ENCODE measurements at places on chromosomes 5 and 9.
A peak's percentile ranks its signal among the peaks of the same experiment; 100 is the strongest.

- no peak for DNase-seq
Measured at GRCh38 chr5:110940136-110940535, 131.4 kb upstream of the TSLP start.

DNA sequence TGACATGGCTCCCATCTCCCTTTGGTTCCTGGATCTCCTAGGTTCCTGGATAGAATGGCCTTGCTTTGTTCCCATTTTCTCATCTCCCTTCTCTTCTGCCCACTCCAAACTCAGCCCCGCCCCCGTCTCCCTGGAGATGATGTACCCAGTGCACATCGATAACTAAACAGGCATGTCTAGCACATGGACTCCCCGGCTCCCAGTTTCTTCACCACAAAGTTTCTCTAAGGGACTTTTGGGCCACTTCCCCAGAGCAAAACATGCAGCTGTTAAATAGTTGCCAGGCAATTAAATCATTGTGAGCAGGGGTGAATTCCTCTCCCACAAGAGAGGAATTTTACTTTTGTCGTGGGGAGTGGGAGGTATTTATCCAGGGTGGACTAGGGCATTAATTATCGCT, 259.0 kb downstream of the GADD45G start:
- no peak for DNase-seq

- no peak for DNase-seq
Measured at GRCh38 chr9:89444925-89445765, 52.8 kb downstream of the SEMA4D start.

DNA sequence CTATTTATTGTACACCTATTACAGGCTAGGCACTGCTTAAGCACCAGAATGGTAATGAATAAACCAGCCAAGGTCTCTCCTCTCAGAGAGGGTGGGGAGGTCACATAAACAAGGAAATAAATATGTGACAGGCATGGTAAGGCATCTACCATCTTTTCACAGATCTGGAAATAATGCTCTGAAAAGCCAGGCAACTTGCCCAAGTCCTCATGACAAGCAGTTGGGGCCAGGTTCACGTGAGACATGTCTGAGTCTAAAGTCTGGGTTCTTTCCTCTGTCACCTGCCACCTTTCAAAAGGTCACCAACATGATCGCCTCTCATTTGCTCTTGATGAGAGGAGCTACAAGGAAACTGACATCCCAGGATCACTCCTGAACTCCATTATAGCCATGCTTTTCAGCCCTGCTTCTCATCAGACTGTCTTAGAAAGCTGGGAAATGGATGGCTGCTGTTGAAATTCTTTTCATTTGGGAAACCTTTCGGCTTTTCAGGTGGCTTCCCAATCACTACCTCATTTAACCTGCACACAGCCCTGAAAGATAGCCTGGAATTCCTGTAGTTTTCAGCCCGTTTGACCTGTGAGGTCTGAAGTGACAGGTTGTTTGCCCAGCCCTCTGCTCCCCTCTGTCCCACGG, 123.1 kb downstream of the CRB2 start:
- DNase-seq: no peak

- DNase-seq: no peak
Measured at GRCh38 chr5:146732962-146733361, 145.6 kb downstream of the PPP2R2B start.

- no peak for DNase-seq
Measured at GRCh38 chr5:116406306-116407041, 168.1 kb downstream of the SEMA6A start.

GRCh38 chr5:87190687-87191086, 77.0 kb upstream of the RASA1 start:
- DNase-seq: no peak

GRCh38 chr5:174717826-174718455, 6.4 kb upstream of the MSX2 start:
- DNase-seq: no peak

GRCh38 chr5:13957032-13957645, 12.7 kb upstream of the DNAH5 start:
- DNase-seq: peak; percentile 63

DNA sequence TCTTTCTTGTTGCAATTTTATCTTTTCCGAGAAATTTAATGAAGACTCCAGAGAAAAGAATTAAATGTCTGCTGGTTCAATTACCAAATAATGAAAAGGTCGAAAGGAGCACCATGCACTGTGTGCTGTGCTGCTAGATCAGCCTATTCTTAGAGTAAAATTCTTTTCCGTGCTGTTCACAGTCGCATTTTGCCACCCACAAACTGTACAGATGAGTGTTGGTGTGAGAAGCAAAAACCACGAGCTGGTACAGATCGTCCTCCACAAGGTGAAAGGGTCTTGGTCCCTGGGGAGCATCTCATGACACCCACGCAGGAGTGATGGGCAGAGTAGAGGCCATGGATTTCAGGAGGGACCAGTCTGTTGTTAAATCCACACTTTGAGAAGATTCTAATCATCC, 143.8 kb upstream of the PUM3 start:
- no peak for DNase-seq

DNA sequence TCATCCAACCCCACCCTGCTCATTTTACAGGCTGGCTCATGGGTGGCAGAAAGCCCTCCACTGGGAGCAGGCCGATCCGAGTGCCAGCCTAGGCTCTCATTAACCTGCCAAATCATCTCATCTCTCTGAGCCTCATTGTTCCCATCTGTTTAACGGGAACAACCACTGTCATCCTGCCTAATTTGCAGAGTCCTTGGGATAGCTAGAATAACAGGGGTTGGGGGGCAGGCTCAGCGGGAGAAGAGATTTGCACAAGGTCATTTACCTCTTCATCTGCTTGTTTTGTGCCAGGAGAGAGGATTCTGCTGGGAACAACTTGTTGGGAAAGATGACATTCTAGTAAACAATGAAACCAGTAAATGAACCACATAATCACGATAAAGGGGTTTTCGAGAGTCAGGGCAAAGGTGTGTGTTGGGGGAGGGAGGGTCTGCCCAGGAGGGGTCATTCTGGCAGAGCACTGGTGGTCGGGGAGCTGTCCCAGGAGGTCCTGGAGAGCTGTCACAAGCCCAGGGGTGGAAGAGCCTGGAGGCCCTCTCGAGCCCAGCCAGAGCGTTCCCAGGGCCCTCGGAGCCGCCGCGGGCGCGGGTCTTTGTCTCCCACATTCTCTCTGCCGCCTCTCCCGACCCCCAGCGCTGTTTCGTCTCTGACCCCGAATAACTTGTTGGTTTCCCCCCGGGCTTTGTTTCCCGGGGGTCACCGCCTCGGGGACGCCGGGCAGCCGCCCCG, 22.8 kb upstream of the NDST1 start:
- DNase-seq: peak; percentile 21
